Left ventricle myocardium inferior (tissue), 1 donor: ENCODE measurements at places on chromosomes 7 and 10. TPM values are rescaled to one million over a fixed set of nuclear protein-coding genes. Genes with fewer than 3 reads are reported as not detected.

GPER1 gene
- total RNA-seq = 3.0 TPM

DNA sequence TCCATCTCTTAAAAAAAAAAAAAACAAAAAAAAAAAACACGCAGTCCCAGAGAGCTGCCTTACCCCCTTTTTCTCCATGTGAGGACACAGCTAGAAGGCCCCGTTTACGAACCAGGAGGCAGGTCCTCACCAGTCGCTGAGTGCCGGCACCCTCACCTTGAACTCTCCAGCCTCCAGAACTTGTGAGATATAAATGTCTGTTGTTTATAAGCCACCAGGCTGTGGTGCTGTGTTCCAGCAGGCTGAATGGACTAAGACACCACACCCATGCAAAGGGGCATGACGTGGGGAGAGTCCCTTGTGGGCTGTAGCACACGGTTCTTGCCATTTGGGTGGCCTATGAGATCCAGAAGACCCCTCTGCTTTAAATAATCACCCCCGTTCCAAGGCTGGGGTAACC is 17.2 kb downstream of the ECHDC3 start:
- no peak for DNase-seq

- DNase-seq = no peak
Measured at GRCh38 chr10:10977226-10977956, 40.3 kb upstream of the CELF2 start.

DNA sequence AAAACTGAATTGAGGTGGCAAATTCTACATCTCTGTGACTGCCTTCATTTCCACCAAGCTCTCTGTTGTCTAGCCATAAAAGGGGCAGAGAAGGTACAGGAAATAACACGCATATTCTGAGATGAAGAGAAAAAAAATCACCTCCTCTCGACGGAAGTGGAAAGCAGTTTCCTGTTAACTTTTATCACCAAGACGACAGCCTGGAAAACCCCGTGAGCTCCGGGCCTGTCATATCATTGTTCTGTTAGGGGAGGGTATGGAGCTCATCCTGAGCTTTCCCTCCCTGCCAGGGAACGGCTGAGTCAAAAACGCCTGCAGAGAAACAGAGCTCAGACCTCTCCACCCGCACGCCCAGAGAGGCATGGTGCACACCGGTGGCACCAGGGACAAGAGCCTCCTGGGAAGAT is 200.3 kb downstream of the PRPF18 start:
- DNase-seq = no peak

- DNase-seq = no peak
Measured at GRCh38 chr7:34073676-34074075, 168.3 kb downstream of the BMPER start.

BBIP1 gene
- 25.1 TPM for total RNA-seq

- DNase-seq = no peak
Measured at GRCh38 chr10:48520594-48520993, 84.3 kb downstream of the ARHGAP22 start.

DNA sequence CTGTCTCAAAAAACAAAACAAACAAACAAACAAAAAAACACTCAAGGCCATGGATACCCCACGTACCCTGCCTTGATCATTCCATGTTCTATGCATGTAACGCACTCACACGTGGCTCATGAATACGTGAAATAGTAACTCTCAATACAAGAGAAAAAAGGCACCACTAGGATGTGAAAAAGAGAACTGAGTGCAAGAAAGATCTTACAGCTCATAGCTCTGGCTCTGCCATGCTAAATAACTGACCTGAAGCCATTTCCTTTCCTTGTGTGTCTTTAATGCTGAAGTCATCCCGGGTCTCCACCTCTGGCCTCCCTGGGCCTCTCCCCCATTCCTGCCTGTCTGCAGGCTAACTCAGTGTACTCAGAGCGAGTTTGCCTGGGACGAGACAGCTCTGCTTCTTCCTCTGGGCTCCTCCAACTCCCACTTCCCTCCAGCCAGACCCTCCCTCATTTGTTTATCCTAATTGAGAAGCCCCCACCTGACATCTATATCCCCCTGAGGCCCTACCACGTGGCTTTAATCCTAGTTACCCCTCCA is 117.3 kb downstream of the PRPF18 start:
- DNase-seq = no peak

ZYX gene
- total RNA-seq = 68.4 TPM

PLAC9 gene
- total RNA-seq = 34.3 TPM
